ENCODE measurements at places on chromosomes 2 and 18.

GRCh38 chr2:159786938-159787337 is 11.1 kb downstream of the CD302 start:
- DNase-seq = no peak

DNA sequence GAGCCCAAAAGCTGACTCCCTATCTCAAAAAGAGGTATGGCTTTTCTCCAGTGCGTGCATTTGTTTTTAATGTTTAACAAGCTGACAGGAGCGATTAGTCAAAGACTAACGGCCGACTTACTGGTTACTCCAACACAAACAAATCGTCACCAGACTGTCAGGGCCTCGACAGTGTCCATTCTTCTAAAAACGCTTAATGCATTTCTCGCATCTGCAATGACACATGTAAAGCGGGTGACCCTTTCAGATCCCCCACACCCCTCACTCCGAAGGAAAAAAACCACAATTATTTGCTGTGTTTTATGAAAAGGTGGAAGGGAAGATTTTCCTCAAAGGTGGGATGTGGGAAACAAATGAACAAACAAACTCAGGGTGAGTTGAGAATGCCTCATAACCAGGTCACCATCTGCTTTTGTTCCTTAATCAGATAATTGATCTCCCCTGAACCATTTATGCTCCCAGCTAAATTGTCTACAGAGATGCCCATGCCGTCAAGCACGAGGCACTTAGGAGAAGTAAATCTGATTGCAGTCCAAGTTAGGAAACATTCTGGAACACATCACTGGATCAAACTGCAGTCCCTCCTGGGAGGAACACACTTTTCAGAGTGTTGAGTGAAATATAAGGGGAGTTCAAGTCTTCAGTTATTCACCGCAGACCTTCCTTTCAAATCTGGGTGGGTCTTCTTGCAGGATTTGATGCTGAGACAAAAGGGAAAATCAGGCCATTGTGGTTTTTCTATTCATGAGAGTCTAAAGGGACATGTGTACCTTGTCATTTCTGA is 340.8 kb downstream of the CMPK2 start:
- DNase-seq = no peak

- no peak for DNase-seq
Measured at GRCh38 chr18:13606604-13607254, 119.6 kb downstream of the FAM210A start.

DNA sequence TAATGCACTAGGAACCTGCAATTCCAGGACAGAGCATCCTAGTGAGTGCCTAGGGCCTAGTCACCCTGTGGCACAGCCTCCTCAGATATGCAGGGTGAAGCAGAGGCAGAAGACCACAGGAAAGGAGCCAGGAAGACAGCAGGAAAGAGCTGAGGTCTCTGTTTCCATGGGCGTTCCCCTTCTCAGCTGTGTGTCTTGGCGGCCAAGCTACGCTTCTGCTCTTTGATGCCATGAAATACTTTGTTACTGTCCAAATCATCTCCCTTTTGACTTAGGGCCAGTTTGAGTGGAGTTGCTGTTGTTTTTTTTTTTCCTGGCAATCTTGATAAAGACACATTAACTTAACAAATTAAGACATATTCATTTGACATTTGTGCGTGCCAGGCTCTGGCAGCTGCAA is 67.3 kb downstream of the APOB start:
- no peak for DNase-seq

DNA sequence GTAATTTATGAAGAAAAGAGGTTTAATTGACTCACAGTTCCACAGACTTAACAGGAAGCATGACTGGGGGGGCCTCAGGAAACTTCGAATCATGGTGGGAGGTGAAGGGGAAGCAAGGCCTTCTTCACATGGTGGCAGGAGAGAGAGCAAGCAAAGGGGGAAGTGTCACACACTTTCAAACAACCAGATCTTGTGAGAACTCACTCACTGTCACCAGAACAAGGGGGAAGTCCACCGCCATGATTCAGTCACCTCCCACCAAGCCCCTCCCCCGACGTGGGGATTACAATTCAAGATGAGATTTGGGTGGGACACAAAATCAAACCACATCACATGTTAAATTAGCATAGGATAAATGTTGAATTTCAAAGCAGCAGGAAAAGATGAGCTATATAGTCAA is 56.2 kb downstream of the STRADB start:
- DNase-seq = no peak

GRCh38 chr2:234840336-234840735 is 111.5 kb upstream of the SH3BP4 start:
- DNase-seq = no peak

GRCh38 chr2:105789745-105790460 is 45.2 kb downstream of the NCK2 start:
- DNase-seq = no peak

DNA sequence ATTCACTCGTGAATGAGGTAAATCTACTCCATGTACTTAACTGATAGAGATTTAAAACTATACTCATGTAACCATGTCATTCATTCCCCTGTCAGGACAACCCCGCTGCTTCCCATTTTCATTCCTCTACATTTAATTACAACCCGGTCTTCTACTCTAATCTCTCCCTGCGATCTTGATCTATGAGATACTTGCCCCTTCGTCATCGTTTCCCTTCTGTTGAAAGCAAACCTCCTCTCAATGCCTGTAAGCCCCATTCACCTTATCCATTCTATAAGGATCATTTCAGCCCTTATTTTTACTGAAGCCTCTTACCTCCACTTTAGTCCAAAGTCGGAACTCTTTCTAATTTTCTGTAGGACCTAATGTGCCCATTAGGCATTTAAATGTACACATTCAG is 492.6 kb downstream of the DPP10 start:
- no peak for DNase-seq

DNA sequence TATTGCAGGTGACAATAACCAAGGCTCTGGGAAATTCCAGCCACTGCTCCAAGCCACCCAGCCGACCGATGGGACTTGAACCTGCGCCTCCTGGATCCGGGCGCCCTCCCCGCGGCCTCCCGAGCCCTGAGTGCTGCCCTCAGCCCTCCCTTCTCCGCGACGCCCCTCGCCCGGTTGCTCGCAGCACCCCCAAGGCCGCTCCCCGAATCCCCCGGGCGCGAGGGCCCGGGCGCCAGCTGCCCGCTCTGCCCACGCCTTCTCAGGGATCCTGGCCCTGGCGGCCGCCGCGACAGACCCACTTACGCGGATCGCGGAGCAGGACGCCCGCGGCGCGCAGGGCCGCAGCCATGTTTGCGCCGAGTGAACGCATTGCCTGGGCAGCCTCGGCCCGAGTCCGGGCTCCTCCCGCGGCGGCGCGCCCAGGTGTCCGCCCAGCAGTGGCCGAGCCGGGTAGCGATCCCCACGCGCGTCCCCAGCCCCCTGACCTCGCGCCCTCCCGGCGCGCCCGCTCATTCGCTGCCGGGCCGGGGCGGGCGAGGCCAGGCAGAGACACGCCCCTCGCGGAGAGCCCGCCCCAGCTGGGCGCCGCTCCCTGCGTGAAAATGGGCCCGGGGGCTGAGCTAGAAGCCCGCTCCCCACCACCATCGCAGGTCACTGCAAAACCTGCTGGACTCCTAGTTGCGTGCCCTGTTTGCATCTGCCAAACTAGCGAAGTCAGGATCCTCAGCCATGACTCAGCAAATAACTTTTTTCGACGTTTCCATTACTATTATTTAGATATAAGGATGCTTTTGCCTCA is at the start of gene FECH:
TSS of gene FECH (minus strand) at position 452 of the 799 bp plus-strand sequence. CDS start at position 370, 82 bp downstream.
- peak; percentile 58 for DNase-seq

- DNase-seq = no peak
Measured at GRCh38 chr2:165313509-165313908, 74.3 kb downstream of the SCN2A start.

GRCh38 chr2:10794876-10795275 is 17.7 kb downstream of the PDIA6 start:
- DNase-seq = no peak

- DNase-seq = no peak
Measured at GRCh38 chr18:1526991-1527390, 622.3 kb downstream of the ADCYAP1 start.

DNA sequence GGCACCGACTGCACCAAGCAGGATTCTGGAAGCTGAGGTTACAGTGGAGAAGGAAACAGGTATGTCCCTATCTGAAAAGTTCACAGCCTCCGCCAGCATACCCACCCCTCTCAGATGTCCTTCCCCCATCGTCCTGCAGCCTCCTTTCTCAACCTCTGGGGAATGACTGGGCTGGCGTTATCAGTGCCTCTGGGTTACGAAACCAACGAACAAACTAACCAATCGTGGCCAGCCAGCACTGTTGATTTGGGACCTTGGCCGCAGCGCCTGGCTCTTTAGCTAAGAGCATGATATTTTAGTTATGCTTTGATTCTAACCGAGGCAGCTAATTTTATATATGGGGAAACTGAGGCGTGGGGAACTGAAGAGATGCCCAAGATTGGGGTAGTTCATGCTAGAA is 233.0 kb downstream of the TFCP2L1 start:
- DNase-seq = no peak

- DNase-seq = no peak
Measured at GRCh38 chr2:25251071-25251421, 82.7 kb upstream of the POMC start.

DNA sequence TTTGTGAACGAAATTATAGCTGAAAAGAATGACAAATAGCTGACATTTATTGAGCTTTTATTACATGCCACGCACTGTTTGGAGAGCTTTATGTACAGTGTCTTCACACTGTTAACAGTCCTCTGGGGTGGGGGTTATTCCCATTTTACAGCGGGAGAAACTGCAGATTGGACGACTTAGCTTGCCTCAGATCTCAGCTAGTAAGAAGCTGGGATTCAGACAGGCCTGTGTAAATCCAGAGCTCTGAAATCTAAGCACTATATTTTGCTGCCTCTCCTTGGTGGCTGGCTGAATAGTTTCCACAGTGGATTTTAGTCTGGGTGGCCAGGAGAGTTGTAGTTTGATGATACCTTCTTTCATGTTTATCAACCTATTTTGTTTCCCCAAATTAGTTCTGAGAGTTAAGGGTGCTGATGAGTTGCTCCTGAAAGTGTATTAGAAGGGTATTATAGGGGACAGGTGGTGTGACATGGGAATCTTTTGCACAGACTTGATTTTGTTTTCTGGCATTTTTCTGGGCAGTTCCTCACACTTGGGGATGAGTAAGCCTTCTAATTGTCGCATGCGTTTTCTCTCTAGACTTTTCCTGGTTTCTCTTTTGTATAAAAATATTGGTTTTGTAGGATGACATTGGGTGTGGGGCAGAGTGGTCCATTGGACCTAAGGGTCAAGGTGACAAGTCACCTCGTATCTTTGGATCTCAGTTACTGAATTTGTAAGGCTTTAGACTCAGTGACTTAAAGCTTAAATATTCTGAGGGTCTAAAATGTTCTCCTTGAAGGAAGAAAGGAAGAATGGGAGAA is 1.5 kb downstream of the ACSL3 start:
- DNase-seq = no peak

- DNase-seq = no peak
Measured at GRCh38 chr18:68840554-68841263, 42.8 kb downstream of the CCDC102B start.
